ENCODE measurements at places on chromosomes 3 and 15. TPM values are rescaled to one million over a fixed set of nuclear protein-coding genes. Genes with fewer than 3 reads are reported as not detected.

- H3K27me3 ChIP-seq = no peaks in the 10 kb centered on the region
- no peak for DNase-seq
- H3K4me1 ChIP-seq = no peaks in the 10 kb centered on the region
These were observed 378.7 kb downstream of the C3orf38 start for GRCh38 chr3:88528494-88528893.

GRCh38 chr3:139778682-139779233 is 101.0 kb upstream of the NMNAT3 start:
- H3K36me3 ChIP-seq = no peaks in the 10 kb centered on the region
- peaks cover 8% of the 10 kb centered on the region for H3K4me1 ChIP-seq
- H3K27ac ChIP-seq = no peak overlapping the region
- no peak overlapping the region for H3K4me3 ChIP-seq
- no peaks in the 10 kb centered on the region for H3K27me3 ChIP-seq

GRCh38 chr15:83110381-83110780 is 2.9 kb downstream of the TM6SF1 start:
- no peaks in the 10 kb centered on the region for H3K36me3 ChIP-seq
- no peak overlapping the region for H3K4me3 ChIP-seq
- H3K27ac ChIP-seq = no peak overlapping the region
- DNase-seq = no peak

DNA sequence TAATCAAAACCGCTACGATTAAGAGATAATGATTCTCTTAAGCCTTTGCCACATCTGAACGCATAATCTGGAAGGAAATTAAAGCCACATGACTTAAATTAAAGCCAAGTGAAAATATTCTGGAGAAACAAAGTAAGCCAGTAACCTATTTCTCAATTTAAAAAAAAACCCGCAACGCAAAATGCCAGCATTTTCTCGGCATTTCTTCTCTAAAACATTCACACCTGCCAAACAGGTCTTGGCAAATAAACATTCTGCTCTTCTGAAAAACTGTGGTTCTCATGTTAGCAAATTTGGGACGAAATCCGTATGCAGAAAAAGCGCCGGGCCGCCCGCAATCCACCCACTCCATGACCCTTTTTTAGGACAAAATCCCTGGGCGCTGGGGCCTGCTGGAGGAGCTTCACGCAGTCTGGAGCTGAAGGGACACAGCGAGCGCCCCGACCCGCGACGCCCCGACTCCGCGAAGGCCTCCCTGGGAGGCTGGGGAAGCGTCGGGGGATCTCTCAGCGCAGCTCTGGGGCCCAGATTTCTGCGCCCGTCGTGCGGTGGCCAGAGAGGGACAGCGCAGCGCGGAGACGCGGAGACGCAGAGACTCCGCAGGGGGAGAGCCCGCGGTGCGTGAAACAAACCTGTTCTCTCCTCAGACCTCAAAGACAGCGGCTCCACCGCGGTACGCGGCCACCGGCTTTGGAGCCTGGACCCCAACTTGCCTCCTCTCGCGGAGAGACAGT is 471 bp downstream of the NKIRAS1 start:
- DNase-seq = no peak
- H3K4me1 ChIP-seq = peaks cover 35% of the 10 kb centered on the region
- peaks cover 3% of the 10 kb centered on the region for H3K36me3 ChIP-seq

DNA sequence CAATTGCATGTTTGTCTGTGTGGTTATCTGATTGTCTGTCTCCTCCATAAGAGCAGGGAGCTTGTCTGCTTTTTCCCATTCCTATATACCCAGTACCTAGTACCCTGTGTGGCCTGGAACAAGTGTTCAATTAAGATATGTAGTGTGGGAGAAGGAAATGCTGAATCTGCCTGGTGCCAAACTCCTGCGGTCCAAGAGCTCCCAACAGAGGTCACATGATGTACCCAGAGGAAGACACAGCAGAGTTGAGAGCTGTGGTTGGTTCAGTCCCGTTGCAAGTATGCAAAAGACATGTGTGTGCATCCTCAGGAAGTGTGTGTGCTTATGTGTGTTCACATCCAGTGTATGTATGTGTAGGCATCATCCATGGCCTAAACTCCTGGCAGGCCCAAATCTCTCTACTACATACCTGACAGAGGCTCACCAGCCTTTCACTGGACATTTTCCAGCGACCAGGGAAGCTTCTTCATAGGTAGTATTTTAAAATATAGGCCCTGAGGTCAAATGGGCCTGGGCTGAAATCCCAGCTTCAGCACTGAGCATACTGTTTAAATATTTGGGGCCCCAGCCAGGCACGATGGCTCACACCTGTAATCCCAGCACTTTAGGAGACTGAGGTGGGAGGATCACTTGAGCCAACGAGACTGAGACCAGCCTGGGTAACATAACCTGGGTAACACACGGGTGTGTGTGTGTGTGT is 34.0 kb upstream of the ITGA11 start:
- H3K4me3 ChIP-seq = no peak overlapping the region
- no peaks in the 10 kb centered on the region for H3K36me3 ChIP-seq
- no peak for DNase-seq
- no peaks in the 10 kb centered on the region for H3K4me1 ChIP-seq
- H3K27ac ChIP-seq = no peak overlapping the region

DNA sequence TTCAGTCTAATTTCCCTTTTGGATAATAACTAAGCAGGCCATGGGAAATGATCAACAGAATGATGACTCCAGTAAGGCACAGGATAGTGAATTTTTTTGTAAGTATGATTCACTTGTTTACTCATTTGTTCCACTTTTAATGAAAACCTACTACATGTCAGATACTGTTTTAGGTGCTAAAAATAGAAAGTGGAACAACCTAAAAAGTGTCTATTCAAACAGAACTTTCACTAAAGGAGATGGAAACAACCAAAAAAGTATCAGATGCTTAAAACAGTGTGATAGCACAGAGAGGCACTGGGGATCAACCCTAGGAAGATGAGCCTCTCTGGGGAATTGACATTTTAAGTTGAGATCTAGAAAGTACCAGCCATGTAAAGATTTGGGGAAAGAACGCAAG is 11.1 kb downstream of the RYK start:
- no peak overlapping the region for H3K4me3 ChIP-seq
- H3K36me3 ChIP-seq = no peaks in the 10 kb centered on the region
- peaks cover 59% of the 10 kb centered on the region for H3K4me1 ChIP-seq
- no peaks in the 10 kb centered on the region for H3K27me3 ChIP-seq
- no peak overlapping the region for H3K27ac ChIP-seq

DNA sequence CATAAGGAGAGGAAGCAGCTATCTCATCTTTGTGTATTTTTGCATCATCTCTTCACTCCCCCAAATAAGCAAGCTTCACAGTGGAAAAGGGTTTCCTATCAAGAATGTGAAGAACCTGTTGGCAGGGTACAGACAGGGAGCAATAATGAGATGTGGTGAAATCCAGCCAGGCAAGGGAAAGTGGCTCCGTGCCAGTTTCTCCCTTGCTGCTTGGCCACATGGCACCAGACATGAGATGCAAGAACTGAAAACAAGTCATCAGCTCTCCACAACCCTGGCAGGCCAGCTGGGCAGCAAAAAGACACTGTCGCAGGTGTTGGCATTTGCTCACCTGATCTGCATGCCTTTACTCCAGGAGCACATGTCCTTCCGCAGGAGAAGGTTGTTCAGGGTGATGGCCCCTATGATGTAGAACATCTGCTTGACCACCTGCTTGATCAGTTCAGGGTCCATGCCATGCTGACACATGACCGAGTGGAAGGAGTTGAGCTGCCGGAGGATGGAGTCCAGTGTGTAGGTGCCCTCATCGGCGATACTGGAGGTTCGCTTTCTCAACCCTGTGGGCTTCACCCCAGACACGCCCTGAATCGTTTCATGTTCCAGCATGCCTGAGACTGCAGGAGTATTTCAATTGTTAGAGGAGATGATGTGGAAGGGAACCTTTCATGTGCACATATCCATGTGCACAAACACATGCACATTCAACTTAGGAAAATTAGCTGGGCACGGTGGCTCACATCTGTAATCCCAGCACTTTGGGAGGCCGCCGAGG is 23.3 kb upstream of the MYO5C start:
- peak; percentile 35 for DNase-seq
- H3K4me3 ChIP-seq = no peak overlapping the region
- peaks cover 94% of the 10 kb centered on the region for H3K36me3 ChIP-seq

DNA sequence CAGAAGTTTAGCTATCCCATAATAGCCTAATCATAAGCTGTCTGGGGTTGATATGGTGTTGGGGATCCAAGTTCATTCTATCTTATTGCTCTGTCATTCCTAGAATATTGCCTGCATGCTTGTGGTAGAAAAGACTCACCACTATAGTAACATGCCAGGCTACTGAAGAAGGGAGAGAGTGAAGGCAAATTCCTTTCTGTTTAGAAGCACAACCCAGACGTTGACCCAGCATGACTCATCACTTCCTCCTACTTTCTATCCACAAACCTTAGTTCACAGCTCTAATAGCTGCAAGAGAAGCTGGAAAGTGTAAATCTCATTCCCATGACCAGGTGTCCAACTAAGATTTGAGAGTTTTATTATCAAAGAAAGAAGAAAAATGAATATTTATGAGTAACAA is 57.8 kb upstream of the NMD3 start:
- no peaks in the 10 kb centered on the region for H3K27me3 ChIP-seq
- DNase-seq = no peak
- H3K4me3 ChIP-seq = no peak overlapping the region
- H3K27ac ChIP-seq = no peak overlapping the region

- H3K27ac ChIP-seq = no peak overlapping the region
- no peaks in the 10 kb centered on the region for H3K27me3 ChIP-seq
- H3K4me3 ChIP-seq = no peak overlapping the region
- DNase-seq = no peak
These were observed 141.9 kb downstream of the IGF1R start for GRCh38 chr15:98790270-98790669.

DNA sequence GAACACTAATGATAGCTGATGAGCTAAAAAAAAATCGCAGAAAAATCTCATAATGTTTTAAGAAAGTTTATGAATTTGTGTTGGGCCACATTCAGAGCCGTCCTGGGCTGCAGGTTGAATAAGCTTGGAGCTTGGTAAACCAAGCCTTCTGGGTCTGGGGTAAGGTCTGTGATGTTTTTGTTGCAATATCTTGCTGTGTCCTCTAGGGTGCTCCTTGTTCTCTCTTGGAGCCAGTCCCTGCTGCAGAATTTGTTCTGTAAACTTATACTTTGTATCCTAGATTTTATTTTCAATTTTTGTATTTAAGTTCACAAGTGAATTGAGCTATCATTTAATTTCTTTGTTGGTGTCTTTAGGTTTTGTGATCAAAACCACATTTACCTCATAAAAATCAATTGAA is 143.7 kb downstream of the NR1D2 start:
- no peak overlapping the region for H3K4me3 ChIP-seq
- no peaks in the 10 kb centered on the region for H3K36me3 ChIP-seq
- H3K27ac ChIP-seq = no peak overlapping the region
- H3K4me1 ChIP-seq = no peaks in the 10 kb centered on the region
- no peaks in the 10 kb centered on the region for H3K27me3 ChIP-seq

DNA sequence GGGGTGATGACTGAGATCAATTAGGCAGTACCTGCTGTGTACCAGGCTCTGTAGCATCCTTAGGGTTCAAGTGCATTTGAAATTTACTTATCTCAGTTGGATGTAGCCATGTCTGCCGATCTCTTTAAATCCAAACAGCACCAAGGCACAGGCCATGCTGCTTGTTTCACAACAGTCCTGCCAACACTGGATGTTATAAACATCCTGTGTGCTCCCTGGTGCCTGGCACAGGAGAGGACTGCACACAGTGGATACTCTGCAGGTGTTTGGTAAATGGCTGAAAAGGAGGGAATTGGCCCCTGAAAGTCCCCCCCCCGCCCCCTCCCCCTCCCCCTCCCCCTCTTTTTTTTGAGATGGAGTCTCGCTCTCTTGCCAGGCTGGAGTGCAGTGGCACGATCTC is 27.0 kb downstream of the CTSH start:
- DNase-seq = no peak
- no peaks in the 10 kb centered on the region for H3K27me3 ChIP-seq
- H3K4me1 ChIP-seq = no peaks in the 10 kb centered on the region
- peaks cover 67% of the 10 kb centered on the region for H3K36me3 ChIP-seq
- no peak overlapping the region for H3K27ac ChIP-seq

DNA sequence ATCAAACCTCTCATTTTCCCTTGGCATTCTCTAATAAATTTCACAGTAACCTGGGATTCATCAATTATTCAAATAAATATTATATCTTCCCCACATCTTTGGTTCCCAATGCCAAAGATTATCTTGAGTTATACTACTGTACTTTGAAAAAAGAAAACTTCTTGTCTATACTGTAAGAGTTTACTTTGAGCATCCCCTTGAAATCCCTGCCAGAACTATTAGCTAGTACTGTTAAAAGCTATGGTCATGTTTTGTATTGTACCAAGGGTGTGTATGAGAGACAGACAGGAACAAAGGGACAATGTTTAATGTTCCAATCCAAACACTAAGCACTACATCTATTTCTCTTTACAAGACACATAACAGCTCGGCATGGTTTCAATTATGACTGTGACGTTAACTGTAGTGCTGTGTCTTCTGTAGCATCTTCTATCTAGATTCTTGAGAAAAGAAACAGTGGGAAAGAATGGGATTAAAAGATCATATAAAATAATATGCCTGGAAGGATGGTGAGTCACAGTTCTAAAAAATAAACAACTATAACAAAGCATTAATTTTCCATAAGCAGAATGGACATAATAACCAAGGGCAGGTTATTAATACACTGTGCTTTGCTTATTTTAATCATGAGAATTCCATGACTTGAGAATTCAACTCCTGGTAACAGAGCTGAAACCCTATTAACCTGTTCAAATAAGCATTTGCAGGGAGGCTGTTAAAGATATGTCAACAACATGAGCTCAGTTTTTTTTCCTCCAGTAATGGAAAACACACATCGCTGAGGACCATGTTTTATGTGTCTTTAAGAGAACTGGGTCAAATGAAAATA is 71.1 kb downstream of the ALDH1A2 start:
- DNase-seq = no peak
- H3K4me1 ChIP-seq = no peaks in the 10 kb centered on the region
- no peak overlapping the region for H3K4me3 ChIP-seq
- no peak overlapping the region for H3K27ac ChIP-seq

GRCh38 chr3:42670670-42671069 is 14.7 kb upstream of the KLHL40 start:
- no peaks in the 10 kb centered on the region for H3K27me3 ChIP-seq
- no peak overlapping the region for H3K27ac ChIP-seq
- DNase-seq = no peak
- no peaks in the 10 kb centered on the region for H3K36me3 ChIP-seq
- no peak overlapping the region for H3K4me3 ChIP-seq

DNA sequence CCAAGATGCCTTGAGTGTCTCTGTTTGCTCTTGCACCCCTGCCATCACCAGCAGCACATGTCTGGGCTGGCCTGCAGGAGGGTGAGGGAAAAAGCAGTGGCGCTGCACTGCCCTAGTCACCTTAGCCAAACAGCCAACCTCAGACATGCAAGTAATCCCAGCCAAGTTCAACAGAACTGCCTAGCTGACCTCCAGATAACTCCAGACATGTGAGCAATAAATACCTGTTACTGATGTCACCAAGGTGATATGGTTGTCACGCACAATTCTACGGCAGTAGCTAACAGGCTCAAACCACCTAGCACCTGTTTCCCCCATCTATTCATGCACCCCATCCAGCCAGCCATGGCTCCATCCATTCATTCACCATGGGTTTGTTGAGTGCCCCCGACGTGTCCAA is 99.9 kb downstream of the SRGAP3 start:
- no peaks in the 10 kb centered on the region for H3K36me3 ChIP-seq
- no peak overlapping the region for H3K4me3 ChIP-seq
- H3K27me3 ChIP-seq = no peaks in the 10 kb centered on the region
- H3K27ac ChIP-seq = no peak overlapping the region

The ZNF619 gene
- total RNA-seq = 4.8 TPM

The ACKR4 gene
- total RNA-seq = 0.64 TPM

The KNG1 gene
- total RNA-seq = 0.16 TPM

Measured in psoas muscle (tissue), 8 donors.